ENCODE measurements at places on chromosomes 5 and 9.

- no peak for DNase-seq
Measured at GRCh38 chr5:14343376-14343775, 200.2 kb downstream of the TRIO start.

GRCh38 chr5:155460501-155460931, 447.0 kb downstream of the KIF4B start:
- DNase-seq: no peak

GRCh38 chr9:33080534-33080933, 4.1 kb upstream of the SMU1 start:
- DNase-seq: no peak

DNA sequence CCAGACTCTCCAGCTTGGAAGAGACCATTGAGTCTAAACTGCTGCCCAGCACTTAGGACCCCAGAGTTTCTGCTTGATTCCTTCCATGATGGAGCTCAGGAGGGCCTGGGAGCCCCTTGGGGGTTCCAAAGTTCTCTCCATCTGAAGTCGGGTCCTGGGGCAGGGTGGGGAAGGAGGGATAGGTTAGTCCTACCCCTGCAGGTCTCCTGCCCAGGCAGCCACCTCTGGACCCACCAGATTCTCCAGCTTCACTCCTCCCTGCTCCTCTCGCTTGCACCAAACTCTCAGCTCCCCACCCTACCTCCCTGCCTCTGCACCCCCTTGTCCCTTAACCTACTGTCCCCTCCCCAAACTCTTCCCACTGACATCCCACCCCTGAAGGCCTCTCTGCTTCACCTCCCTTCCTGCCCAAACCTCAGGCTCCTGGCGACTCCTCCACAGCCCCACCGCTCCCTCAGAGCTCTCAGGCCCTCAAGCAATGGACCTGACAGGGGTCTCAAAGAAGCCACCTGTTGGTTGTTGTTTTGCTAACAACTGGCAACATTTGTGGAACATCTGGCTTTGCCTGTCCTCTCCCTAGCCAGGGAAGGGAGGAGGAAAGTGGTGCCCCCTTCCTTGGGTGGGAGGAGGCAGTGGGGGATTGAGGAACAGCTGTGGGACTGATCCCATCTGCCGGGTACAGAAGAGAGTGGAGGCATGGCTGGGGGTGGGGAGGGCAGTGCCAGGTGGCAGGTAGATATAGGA, 137.5 kb downstream of the RGS3 start:
- no peak for DNase-seq

GRCh38 chr9:107485458-107486043, 4.0 kb downstream of the KLF4 start:
- no peak for DNase-seq

GRCh38 chr9:114287763-114288192, 35.1 kb upstream of the ORM1 start:
- DNase-seq: no peak

DNA sequence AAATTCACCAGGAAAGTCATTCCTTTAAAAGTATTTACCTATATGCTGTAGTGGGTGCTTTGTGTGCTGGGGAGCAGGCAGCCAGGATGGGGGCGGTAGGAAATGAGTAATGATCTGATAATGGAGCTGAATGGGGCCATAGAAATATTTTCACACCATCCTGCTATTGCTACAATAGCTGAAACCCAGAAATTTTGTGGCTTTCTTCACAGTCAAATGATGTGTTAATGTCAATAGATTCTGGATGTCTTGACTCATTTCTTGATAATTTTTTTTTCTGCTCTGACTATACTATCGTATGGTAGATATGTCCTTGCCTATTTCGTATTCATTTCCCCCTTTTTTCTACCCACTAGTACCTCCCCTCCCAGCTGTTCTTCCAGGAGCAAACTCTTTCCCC, 59.5 kb downstream of the RORB start:
- no peak for DNase-seq

- DNase-seq: no peak
Measured at GRCh38 chr5:143886651-143887638, 75.0 kb downstream of the HMHB1 start.

DNA sequence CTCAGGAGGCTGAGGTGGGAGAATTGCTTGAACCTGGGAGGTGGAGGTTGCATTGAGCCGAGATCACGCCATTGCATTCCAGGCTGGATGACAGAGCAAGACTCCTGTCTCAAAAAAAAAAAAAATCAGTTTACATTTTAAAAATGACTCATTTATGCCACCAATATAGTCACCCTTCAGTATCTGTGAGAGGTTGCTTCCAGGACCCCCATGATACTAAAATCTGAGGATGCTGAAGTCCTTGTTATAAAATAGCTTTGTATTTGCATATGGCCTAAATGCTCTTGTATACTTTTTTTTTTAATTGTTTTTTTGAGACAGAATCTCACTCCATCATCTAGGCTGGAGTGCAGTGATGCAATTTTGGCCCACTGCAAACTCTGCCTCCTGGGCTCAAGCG, 5.8 kb downstream of the OCLN start:
- DNase-seq: no peak

DNA sequence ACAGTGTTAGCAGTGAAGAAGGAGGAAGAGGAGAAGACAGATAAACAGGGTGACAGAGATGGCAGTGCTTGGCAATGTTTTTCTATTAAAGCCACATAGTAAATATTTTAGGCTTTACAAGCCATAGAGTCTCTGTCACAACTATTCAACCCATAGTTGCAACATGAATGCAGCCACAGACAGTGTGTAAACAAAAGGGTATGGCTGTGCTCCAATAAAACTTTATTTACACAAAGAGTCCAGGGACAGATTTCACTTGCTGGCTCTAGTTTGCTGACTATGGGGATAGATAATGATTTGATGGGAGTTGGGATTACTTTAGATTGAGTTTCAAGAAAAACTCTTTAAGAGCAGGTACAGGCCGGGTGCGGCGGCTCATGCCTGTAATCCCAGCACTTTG, 224.8 kb upstream of the SEMA6A start:
- DNase-seq: no peak

DNA sequence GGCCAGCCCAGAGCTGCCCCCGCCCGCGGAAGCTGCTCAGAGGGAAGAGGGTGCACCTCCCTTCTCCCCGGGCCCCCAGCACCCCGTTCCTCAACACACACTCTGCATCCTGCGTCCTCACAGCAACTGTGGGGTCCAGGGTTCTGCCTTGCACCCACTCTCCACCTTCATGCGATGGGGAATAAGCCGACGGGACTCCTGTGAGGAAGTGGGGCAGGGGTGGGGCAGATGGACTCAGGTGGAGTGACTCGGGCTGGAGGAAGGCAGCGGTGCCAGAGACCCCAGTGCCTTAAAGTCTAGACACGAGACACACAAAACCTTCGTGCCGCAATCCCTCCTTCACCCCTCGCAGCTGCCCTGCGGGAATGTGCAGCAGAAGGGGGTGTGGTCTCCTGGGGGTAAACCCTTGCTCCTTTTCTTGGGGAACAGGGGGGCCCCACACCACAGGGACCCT, 8.6 kb downstream of the BRD3 start:
- DNase-seq: no peak

- no peak for DNase-seq
Measured at GRCh38 chr9:6790866-6791265, 33.1 kb downstream of the KDM4C start.
